ENCODE measurements at places on chromosomes 1 and 21. TPM values are rescaled to one million over a fixed set of nuclear protein-coding genes. Genes with fewer than 3 reads are reported as not detected.

DNA sequence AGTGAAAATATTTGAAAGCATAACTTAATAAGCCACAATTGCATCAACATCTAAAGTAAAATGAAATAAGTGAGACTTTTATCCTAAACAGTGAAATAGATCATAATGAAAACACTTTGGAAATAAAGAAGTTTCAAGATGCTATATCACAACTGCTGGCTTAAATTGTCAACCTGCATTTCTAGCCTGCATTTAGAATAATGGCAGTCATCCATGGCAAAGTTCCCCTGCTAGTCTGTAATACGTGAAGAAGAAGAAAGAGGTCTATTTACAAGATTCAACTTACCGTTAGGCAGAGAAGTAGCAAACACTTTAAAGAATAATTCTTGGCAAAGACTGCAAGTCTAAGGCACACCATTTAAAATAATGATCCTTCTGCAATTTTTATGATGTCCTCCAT is 133.6 kb downstream of the DPYD start:
- no peaks in the 10 kb centered on the region for H3K27me3 ChIP-seq
- H3K36me3 ChIP-seq: no peaks in the 10 kb centered on the region
- no peak overlapping the region for H3K4me3 ChIP-seq
- peaks cover 26% of the 10 kb centered on the region for H3K4me1 ChIP-seq
- DNase-seq: no peak
- no peak overlapping the region for H3K27ac ChIP-seq

DNA sequence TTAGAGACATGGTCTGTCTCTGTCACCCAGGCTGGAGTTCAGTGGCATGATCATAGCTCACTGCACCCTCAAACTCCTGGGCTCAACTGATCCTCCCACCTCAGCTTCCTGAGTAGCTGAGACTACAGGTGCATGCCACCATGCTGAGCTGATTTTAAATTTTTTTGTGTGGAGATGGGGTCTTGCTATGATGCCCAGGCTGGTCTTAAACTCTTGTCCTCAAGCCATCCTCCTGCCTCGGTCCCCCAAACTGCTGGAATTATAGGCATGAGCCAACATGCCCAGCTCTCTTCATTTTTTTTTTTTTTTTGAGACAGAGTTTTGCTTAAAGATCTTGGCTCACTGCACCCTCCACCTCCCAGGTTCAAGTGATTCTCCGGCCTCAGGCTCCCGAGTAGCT is 24.8 kb upstream of the AGPAT3 start:
- H3K4me3 ChIP-seq: no peak overlapping the region
- no peak for DNase-seq
- H3K36me3 ChIP-seq: peaks cover 4% of the 10 kb centered on the region
- H3K4me1 ChIP-seq: peaks cover 18% of the 10 kb centered on the region
- H3K27me3 ChIP-seq: peaks cover 14% of the 10 kb centered on the region
- H3K27ac ChIP-seq: no peak overlapping the region

KCNK2 gene
- not detected for total RNA-seq

SYNC gene
- not detected for total RNA-seq

KRTAP19-1 gene
- total RNA-seq: not detected
